ENCODE measurements at places on chromosomes 3 and 15. TPM values are rescaled to one million over a fixed set of nuclear protein-coding genes. Genes with fewer than 3 reads are reported as not detected.

AHSG gene
- total RNA-seq = 0.33 TPM

CTXN2 gene
- total RNA-seq = not detected

TMCO5A gene
- total RNA-seq = not detected

GRCh38 chr3:62007036-62007435 is 366.3 kb downstream of the FEZF2 start:
- DNase-seq = no peak
- no peak overlapping the region for H3K4me3 ChIP-seq
- no peaks in the 10 kb centered on the region for H3K27me3 ChIP-seq
- H3K27ac ChIP-seq = no peak overlapping the region
- H3K36me3 ChIP-seq = no peaks in the 10 kb centered on the region
- no peaks in the 10 kb centered on the region for H3K4me1 ChIP-seq

- no peaks in the 10 kb centered on the region for H3K27me3 ChIP-seq
- H3K27ac ChIP-seq = no peak overlapping the region
- no peak overlapping the region for H3K4me3 ChIP-seq
- no peak for DNase-seq
- no peaks in the 10 kb centered on the region for H3K36me3 ChIP-seq
Measured at GRCh38 chr15:62253294-62253693, 88.2 kb upstream of the C2CD4B start.

GRCh38 chr3:171251835-171252234 is 208.4 kb downstream of the TNIK start:
- H3K36me3 ChIP-seq = no peaks in the 10 kb centered on the region
- H3K4me3 ChIP-seq = no peak overlapping the region
- DNase-seq = no peak
- no peak overlapping the region for H3K27ac ChIP-seq
- H3K27me3 ChIP-seq = no peaks in the 10 kb centered on the region
